ENCODE measurements at places on chromosomes 1 and 21.

- DNase-seq: no peak
These were observed 63.3 kb downstream of the RHOU start for GRCh38 chr1:228798548-228798947.

GRCh38 chr1:11126569-11126968 is 26.9 kb upstream of the EXOSC10 start:
- DNase-seq: no peak

DNA sequence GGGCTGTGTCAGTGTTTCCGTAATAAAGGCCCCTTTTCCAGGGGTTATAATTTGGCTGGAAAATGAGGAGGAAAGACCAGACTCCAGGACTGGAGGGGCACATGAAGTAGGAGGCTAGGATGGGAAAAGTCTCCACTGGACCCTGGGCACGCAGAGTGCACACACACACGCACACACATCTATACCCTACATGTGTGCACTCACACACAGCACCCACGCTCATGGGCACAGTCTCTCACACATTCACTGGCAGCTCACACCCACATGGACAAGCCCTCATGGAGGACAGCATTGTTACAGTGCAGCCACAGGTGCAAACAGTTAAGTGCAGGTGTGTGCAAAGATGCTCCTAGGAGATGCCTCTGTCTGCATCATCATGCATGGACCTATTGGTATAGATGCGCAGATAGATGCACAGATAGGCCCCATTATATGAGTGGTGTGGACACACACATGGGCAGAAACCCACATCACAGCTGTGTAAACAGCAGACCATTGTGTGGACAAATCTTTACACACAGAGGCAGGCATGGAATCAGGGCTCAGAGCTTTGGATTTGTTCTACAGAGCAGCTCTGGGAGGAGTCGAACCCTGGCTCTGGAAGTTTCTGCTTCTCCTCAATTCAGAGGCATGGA is 9.1 kb upstream of the RUNX3 start:
- no peak for DNase-seq

DNA sequence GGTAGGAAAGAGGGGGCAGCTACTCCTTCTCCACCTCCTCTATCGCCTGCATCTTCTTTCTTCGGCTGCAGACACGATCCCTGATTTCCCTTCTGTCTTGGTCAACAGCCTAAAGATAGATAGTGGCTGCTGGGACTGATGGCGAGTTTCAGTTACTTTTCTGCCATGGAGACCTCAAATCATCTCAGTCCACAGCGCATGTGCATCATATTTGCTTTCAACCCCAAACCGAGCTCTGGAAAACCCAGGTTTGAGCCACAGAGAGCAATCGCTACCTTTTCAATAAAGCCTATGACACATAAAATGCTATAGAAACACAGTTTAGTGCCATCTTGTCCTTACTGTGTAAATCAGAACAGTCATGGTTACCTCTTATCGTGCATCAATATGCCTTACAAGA is 142.9 kb upstream of the IRF2BP2 start:
- DNase-seq: no peak

GRCh38 chr1:6209661-6210580 is 4.0 kb downstream of the RNF207 start:
- no peak for DNase-seq

DNA sequence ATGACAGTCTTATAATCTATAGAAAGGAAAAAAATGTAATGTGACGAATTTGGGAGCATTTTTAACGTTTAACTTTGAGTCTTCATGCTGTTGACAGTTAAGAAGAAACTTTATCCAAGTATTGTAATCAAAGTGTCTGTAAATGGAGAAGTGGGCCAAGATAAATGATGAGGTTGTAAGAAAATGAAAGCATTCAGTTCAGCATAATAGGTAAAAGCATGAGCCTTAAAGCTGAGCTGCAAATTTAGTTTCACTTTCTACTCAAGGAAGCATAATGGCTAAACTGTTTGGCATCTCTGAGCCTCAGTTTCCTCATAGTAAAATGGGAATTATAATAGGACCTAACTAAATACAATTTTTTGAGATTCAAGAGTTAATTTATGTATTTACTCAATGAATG is 1554.8 kb downstream of the KCNT2 start:
- no peak for DNase-seq

All from thyroid gland (tissue), 4 donors.